ENCODE measurements at places on chromosomes 16 and 17.
A peak's percentile ranks its signal among the peaks of the same experiment; 100 is the strongest.

- DNase-seq, result no peak
These were observed 26.9 kb downstream of the CD300A start for GRCh38 chr17:74493331-74493833.

- no peak for DNase-seq
These were observed 159.9 kb downstream of the ANKFN1 start for GRCh38 chr17:56313201-56313600.

DNA sequence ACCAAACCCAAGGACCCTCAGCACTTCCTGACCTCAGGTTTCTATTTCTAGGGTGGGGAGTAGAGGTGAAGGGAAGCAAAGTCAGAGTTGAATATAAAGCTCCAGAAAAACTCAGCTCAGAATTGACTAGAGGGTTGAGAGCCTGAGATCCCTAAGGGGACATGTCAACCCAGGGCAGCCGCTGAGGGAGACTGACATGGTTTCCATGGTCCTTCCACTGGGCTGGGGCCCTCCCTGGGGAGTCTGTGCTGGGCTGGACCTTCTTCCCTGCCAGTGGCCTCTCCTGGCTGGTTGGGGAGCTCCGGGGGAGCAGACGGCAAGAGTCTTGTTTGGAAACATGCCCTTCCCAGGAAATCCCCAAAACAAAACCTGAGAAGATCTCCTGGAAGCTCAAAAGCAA lies 121.3 kb downstream of the METRNL start:
- no peak for DNase-seq

DNA sequence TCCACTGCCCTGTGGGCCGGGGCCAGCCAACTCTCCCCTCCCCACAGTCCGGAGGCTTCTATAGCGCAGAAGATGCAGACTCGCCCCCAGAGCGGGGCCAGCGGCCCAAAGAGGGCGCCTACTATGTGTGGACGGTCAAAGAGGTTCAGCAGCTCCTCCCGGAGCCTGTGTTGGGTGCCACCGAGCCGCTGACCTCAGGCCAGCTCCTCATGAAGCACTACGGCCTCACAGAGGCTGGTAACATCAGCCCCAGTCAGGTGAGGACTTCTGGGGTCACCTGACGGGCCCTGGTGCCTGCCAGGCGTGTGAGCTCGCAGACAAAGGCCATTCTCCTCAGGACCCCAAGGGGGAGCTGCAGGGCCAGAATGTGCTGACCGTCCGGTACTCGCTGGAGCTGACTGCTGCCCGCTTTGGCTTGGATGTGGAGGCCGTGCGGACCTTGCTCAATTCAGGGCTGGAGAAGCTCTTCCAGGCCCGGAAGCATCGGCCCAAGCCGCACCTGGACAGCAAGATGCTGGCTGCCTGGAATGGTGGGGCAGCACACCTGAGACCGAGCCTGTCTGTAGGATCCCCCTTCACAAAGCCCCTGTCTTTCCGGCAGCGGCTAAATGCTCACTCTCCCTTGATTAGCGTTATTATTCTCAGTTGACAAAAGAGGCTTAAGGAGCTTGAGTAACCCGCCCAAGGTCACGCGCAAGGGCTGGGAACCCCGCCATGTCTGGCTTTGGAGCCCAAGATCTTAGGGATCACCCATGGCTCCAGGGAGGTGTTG lies 3.9 kb downstream of the SPATA20 start:
- DNase-seq, result no peak

DNA sequence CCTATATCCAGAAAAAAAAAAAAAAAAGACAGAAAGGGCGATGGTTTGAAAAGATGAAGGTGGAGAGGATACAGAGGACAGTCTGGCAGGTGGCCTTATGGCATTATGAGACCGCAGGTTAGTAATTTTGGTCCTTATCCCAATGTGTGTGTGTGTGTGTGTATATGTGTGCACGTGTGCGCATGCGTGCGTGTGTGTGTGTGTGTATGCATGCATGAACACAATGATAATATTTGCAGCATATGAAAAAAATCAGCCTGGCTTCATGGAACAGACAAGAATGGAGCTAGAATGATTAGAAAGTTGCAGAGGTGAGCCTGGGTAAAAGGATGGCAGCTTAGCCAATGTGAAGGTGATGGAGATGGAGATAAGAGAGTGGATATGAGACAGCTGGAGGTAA lies 83.4 kb downstream of the LYRM1 start:
- no peak for DNase-seq

DNA sequence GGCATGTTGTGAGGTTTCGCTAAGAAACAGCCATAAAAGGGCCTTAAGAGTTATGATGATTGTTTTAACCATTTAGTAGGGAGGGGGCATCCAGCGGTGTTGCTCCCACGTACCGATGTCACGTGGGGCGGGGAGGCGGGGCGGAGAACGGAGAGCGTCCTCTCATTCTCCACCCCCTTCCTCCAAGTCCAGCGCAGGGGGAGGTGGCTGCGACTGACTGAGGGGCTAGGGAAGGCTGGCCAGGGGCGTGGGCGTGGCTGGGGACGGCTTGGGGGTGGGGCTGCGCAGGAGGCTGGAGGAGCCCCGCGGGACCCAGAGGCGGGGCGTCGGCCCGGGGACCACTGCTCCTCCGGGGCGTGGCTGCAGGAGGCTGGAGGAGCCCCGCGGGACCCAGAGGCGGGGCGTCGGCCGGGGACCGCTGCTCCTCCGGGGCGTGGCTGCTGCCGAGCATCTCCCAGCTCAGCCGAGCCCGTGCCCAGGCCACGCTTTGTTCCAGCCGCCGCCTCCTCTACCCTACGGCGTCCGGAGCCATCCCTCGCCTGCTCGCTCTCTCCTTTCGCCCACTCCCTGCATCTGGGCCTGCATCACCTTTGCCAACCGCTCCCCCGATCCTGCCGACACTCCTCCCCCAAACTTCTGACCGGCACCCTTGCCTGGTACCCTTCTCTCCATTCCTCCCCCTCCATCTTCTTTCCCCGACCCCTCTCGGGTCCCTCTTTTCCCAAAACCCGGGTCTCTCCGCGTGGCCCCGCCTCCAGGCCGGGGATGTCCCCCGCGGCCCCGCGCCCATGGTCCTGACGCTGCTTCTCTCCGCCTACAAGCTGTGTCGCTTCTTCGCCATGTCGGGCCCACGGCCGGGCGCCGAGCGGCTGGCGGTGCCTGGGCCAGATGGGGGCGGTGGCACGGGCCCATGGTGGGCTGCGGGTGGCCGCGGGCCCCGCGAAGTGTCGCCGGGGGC lies at the start of gene SARM1:
Gene SARM1 (plus strand): TSS at position 450 of the 958 bp plus-strand sequence. CDS start 339 bp downstream, at position 789.
- peak; percentile 95 for DNase-seq

- DNase-seq, result no peak
These were observed 74.9 kb upstream of the ZFHX3 start for GRCh38 chr16:73122604-73123391.

DNA sequence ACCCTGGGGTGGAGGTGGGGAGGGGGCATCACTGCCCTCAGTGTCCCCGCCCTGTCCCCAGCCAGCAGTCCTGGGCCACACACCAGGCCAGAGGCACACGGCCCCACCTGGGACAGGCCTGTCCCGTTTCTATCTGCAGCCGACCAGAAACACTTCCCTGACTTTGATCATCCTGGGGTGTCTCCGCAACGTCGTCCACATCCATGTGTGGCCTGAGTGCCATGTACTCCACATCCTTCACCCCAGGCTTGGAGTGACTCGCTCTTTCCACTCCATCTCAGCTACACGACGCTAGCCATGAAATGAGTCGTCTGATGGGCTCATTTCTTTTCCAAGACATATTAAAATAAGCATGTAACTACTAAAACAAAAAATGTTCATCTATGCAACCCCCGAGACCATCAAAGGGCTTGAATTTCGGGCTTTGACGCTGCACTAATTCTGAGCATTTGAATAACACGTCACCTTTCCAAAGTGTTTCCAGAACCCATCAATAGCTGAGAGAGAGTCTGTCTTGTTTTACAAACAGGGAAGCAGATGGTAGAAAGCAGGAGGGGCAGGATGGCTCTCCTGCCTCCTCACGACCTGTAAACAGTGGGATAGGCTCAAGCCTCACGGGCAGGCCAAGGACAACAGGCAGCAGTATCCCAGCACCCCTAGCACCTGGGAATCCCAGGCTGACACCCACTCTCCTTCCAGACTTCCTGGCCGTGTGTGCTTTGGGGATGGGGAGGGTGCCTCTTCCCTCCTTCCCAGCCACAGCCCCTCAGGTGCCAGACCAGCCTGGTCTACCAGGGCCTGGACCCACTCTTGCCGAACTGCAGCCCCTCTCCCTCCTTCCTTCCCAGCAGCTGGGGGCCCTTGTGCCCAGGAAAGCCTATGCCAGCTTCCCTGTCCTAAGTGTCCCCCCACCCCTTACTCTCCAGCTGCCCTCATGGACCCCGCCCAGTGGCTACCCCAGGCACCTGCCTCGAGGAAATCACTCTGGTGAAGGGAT lies 20.0 kb upstream of the RASD1 start:
- DNase-seq, result no peak

DNA sequence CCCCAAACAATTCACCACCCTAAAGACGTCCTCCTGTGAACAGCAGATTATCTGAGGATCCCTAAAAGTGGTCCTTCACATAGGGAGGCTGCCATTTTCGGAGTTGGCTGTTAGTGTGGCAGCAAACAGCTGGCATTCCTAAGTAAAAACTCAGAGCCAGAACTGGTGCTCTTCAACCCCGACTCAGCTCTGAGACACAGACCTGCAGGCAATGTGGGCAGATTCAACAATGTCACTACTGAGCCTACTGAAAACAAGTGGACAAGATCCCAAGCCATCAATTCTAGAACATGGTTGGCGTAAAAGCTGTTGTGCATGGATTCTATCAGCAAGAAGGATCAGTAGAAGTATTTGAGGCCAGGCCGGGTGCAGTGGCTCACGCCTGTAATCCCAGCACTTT lies 247.2 kb downstream of the NTN1 start:
- DNase-seq, result peak; percentile 9

DNA sequence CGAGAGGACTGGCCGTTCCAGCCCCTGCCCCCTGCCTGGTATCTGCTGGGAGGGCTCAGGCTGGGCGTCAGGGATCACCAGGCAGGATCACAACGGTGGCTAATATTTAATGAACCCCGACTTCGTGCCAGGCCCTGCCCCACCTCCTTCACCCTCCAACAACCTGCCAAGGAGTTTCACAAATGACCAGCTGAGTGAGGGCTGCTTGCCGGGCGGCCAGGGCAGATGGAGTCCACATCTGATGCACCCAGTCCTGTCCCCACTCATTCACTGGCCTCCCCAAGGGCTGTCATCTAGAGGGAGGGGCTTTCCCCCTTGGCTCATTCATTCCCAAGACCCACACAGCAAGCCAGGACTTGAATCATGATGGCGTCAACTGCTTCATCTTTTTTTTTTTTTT lies 17.5 kb downstream of the UBALD1 start:
- DNase-seq, result no peak

GRCh38 chr17:41803049-41804020 lies 8.4 kb downstream of the P3H4 start:
- no peak for DNase-seq

- no peak for DNase-seq
These were observed 8.4 kb downstream of the GLOD4 start for GRCh38 chr17:773467-774312.

DNA sequence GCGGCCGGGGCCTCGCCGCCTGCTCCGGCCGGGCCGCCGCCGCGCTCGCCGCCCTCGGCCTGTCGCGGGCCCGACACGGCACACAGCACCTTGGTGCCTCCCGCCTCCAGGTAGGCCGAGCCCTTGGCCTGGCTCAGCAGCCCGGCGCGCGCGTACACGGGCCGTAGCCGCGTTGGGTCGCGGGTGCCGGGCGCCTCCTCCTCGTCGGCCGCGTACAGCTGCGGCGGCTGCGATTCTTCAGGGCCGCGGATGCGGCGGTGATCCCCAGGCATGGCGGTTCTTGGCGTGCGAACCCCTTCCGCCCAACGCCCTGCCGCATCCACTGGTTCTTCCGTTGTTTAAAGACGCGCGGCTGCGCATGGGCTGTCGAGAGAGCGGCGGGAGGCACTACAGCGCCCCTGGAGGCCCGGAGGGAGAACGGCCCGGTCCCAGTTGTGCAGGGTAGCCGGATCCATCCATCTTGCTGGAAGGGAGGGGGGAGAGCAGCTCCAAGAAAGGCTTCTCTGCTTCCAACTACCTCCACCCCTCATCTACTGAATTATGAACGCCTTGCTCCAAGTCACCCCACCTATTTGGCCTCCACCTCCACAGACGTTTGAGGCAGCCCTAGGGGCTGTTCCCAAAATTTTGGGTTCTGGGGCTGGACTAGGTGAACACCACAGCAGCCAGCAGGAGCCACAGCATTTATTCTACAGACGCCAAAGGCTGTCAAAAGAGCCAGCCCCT lies at the start of gene EXOSC6:
Gene EXOSC6 (minus strand): TSS at position 312 of the 726 bp plus-strand sequence. CDS start 40 bp downstream, at position 272.
- peak; percentile 97 for DNase-seq

- no peak for DNase-seq
These were observed 40.6 kb upstream of the AQP8 start for GRCh38 chr16:25176136-25176535.

DNA sequence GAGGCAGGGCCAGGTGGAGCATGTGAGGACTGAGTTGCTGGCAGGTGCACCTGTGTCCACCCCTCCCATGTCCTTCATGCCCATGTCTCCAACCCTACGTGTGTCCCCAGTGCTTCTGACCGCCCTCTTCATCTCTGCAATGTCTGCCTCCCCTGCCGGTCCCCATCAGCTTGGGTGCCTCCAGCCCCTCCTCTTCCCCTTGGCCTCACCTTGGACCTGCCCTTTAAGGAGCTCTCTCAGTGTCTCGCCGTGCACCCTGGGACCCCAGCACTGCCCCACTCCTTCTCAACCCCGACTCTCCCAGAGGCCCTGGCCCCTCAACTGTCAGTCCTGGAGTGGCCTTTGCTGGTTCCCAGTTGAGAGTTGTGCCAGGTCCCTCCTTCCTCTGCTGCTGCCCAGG lies 15.0 kb downstream of the RIPOR1 start:
- no peak for DNase-seq

DNA sequence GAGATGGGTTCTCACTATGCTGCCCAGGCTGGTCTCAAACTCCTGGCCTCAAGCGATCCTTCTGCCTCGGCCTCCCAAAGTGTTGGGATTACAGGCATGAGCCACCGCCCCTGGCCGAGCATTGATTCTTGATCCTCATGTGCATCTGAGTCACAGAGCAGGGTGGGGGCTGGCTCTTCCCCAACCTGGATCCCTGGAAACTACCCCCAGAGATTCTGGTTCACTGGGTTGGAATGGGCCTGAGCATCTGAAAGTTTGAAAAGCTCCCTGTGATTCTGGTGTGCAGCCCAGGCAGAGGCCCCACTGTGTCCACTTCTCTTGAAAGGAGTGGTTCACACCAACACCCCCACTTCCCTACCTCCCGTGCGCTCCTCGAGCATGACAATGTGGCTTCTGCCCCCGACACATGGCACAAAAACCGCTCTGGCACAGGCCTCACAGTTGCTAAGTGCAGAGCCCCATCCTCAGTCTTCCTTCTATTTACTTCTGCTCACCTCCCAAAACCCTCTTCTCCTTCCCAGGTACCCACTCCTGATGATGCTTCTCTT lies 4.6 kb downstream of the QPRT start:
- no peak for DNase-seq

DNA sequence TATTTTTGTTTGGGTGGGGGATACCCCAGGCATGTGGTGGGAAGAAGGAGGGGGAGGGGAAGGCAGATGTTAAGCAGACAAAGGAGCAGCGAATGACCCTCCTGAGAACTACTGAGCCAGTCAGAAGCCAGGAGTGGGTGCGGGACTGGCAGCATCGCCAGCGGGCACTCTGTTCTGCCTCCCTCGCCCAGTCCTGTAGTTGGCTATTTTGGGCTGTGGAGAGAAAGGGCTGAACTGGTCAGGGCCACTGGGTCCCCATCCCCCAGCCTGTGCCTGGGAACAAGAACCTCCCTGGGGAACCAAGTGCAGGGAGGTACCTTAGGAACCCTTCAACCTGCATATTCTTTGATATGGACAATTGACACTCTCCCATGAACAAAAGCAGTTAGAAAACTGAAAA lies 6.4 kb downstream of the LRRC3C start:
- DNase-seq, result no peak

GRCh38 chr17:12826431-12826830 lies 37.1 kb downstream of the ARHGAP44 start:
- DNase-seq, result no peak

GRCh38 chr16:22977294-22977697 lies 163.3 kb downstream of the HS3ST2 start:
- no peak for DNase-seq
